ENCODE measurements at places on chromosomes 5 and 9.

DNA sequence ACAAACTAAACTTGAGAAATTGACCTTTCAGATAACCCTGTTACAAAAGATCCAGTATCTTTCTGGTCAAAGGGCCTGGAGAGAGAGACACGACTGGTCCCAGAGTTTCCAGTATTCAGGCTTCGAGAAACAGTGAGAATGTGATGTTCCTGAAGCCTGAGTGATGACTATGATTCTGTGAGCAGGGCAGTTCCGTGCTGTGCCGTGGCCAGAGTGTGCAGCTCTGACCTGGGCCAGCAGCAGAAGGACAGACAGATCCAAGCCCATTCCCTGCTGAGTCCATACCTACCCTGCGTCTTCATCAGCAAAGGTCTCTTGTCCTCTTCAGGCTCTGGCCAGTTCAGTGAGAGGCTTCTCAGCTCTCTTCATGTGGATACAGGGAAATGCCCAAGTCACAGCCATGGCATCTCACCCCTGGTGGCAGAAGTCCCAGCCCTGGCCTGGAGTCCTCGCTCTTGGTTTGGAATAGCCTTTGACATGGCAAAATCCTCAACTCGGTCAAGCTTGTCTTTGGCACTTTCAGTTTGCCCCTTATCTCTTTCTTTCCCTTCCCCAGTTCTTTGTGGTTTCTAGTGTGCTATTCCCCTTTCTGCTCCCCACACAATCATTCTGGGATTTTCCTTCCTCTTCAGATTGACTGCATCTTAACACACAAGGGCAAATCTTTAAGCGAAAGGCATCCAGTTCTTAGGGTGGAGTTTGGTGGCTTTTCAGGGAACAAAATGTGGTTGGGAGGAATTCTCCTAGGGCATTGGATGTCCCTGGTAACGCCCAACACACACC, 107.7 kb downstream of the LIFR start:
- DNase-seq = no peak

DNA sequence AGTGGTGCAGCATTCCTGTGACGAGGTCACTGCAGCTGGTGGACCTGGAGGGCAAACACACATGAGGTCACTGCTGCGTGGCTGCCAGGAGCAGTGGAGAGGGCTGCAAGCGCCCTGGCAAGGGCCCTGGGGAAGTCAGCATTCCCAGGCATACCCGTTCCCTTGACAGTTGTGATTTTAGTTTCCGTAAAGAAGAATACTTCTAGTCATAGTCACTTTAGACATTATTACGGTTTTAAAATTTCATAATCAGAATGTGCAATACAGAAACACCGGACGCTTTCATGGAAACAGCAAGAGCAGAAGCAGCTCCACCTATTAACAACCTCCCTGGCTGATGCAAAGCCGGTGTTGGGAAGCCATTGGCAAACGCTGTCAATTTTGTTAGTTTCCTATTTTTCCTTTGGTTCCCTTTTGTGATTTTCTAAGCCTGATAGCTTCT, 129.8 kb downstream of the GADD45G start:
- DNase-seq = no peak

GRCh38 chr9:33377089-33377715, 25.2 kb downstream of the AQP7 start:
- no peak for DNase-seq

GRCh38 chr5:132490484-132491367, at the start of gene IRF1:
IRF1 (minus strand) TSS chr5:132490773; CDS start chr5:132489478, 1,295 bp downstream.
- DNase-seq = peak; percentile 100

DNA sequence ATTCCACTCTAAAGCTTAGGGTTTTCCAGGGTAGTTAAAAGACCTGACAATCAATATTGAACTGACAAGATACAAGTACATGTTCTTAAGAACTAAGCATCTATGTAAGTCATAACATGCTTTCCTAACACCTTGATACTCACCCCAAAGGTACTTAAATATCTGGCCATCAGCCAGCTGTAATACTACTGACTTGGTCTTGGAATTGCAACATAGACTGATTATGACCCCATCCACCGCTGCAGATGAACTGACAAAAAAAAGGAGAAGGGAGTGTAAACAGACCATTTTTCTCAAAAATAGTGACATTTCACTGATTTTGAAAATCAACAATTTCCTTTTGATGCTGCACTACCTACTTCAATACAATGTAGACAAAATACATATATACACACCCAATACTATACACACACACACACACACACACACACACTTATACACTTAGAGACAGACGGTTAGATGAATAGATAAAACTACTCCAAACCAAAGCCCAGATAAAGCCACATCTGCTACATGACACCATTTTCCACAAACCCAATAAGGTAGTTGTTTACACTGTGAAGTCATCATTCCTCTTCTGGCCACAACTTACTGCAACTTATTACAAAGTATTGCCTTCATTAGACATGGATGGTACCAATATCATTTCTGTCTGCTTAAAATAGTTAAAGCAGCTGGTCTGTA, 30.4 kb downstream of the ELP1 start:
- DNase-seq = no peak

DNA sequence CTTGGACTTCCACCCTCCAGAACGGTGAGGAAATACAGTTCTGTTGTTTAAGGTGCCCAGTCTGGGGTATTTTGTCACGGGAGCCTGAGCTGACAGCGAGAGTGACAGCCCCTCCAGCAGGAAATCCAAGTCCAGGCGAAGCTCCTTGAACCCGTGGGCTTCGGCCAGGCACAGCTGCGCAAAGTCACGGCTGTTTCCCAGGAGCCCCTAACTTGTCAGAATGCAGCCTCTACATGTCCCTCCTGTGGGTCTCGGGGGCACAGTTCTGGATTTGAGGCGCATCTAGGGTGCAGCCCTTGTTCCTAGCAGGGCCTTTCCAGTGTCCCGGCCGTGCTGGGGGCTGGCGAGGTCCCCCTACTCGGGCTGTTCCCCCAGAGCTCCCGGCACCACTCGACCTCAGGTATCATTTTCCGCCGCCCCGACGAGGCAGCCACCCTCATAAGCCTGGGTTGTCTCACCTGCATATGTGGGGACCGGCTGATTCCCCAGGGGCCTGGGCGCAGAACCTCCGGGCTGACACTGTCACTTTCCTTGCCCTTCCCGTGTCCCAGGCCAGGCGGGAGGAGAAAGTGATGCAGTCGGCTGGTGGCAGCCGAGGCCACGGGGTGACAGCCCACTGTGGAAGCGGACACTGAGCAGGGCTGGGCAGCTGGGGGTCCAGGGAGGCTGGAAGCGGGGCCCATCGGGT, 4.5 kb downstream of the LCN8 start:
- DNase-seq = no peak

- no peak for DNase-seq
Measured at GRCh38 chr9:133429641-133430161, 7.5 kb downstream of the ADAMTS13 start.

GRCh38 chr5:61177716-61178115, 15.4 kb upstream of the SMIM15 start:
- DNase-seq = no peak

DNA sequence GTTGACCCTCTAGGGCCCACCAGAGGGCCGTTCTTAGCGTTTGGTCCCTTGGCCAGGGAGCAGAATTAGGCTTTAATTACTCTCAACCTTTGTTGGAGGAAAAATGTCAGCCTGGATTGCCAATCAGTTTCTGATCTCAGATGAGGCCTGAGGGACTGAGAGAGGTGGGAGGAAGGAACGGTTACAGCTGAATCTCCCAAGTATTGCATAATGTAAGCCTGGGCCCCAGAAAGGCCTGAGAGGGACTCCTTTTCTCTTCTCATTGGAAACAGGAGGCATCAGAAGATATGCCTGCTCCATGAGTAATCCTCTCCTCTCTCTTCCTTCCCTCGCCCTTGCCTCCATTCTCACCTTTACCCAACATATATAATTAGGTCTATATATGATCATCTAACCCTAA, 105.7 kb downstream of the INSYN2B start:
- no peak for DNase-seq

GRCh38 chr9:20507431-20507830, 114.9 kb downstream of the MLLT3 start:
- DNase-seq = no peak

- DNase-seq = no peak
Measured at GRCh38 chr5:113085880-113086409, 109.3 kb downstream of the DCP2 start.
